Stimulated activated CD4-positive, alpha-beta T cell treated with anti-CD3 and anti-CD28 coated beads, Interleukin-2, amount 100 ng/mL, for 4 hours (primary cell): ENCODE measurements at places on chromosomes 16 and 17.

GRCh38 chr17:64357191-64357981 lies 33.3 kb downstream of the PECAM1 start:
- no peak for DNase-seq

DNA sequence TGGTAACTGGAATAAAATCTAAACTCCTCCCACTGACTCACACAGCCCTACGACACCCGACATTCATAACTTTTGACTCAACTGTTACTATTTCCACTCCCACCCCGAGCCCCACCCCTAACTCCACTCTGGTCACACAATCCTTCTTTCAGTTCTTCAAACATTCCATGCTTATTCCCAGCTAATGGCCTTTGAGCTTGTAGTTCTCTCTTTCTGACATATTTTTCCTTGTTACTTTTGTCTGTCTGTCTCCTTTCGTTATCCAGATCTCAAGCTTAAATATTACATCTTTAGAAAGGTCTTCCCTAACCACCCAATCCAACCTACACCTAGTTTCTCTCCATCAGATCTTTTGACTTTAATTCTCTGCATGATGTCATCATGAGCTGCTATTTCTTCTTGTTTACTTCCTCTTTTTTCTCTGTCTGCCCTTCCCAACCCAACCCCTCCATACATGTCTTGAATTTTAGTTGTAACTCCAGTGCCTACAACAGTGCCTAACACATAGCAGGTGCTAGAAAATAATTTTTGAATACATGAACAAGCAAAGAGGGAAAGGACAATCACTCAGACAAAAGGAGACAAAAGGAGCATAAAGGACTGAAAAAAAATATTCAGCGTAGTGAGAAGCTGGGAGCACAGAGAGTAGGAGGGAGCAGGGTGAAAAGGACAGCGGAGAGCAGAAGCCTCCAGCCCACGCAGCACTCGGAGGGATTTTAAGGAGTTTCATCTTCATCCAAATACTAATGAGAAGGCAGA lies 65.2 kb upstream of the SMIM36 start:
- no peak for DNase-seq

DNA sequence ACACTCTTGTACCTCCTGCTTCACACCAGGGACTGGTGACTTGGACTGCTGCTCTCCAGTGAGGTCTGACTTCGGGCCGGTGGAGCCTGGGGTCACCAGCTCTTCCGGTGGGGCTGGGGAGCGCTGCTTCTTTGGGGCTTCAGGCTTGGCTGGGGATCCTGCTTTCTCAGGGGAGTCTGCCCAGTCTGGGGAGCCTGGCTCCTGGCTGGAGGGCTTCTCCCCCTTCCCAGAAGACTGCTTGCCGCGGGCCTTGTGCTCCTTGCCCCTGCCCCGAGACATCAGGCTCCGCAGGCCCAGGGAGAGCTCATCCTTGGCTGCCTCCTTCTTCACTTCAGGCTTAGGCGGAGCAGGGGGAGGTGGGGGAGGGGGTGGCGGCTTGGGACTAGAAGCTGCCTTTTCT lies 52.4 kb downstream of the MYO18A start:
- no peak for DNase-seq

DNA sequence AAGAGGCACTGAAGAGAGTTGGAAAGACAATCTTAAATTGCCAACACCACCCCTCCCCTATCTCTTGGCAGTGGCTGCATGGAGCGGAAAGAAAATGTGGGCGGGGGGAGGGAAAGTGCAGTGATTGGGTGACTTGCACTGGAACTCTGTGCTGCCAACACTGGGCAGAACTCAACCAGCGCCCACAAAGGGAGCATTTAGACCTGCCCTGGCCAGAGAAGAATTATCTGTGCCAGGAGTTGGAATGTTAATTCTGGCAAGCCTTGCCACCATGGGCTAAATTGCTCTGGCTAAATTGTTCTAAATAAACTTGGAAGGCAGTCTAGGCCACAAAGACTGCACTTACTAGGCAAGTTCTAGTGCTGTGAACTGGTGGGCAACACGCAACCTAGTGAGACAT lies 6.5 kb upstream of the CCL13 start:
- no peak for DNase-seq

GRCh38 chr17:22703786-22704441 lies 1011.6 kb downstream of the KCNJ18 start:
- no peak for DNase-seq

GRCh38 chr16:57611706-57612105 lies 16.7 kb upstream of the ADGRG1 start:
- no peak for DNase-seq

DNA sequence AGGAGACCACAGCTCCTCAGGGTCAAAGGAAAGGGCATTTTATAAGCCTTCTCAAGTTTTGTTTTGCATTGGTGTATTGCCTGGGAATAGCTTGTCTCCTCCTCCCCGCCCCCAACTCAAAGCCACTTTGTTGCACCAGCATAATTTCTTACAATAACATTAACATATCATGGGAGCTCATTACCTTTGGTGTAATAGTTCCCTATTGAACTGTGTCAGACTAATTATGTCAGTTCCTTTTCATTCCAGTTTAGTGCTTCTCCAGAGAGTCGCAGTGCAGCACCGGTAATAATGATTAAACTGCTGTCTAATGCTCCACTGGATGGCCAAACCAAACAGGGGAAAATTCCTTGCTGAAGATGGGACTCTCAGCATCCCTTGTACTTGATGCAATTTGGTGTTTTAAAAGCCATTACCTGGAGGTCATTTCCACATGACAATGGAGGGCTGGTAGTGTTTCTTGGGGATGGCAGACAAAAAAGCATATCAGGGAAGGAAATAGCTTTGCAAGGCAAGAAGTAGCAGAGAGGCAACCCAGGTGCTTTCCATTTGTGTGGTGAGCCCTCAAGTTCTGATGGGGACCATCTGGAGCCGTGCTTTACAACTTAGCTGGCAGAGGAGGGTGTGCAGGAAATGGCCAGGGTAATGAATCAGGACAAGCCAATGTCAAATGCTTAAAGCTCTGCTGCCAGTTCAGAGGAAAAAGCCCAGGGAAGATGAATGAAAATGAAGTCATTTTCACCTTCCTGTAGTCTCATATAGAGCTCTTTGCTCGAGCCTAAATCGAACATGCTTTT lies 91.5 kb upstream of the NLRP1 start:
- DNase-seq: no peak

GRCh38 chr17:3873862-3874261 lies 19.0 kb downstream of the CAMKK1 start:
- no peak for DNase-seq

DNA sequence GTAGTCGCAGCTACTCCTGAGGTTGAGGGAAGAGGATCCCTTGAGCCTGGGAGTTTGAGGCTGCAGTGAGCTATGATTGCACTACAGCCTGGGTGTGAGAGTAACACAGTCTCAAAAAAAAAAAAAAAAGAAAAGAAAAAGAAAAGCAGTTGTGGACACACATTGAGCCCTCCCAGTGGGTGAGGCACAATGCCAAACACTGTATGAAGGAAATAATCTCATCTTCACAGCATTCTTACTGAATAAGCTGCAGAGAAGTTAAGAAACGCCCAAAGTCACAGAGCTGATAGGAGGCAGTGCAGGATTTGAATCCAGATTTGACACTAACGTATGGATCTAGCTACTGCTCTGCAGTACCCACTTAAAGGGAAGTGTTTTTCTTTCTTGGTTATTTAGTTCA lies 5.9 kb upstream of the LYZL6 start:
- no peak for DNase-seq

DNA sequence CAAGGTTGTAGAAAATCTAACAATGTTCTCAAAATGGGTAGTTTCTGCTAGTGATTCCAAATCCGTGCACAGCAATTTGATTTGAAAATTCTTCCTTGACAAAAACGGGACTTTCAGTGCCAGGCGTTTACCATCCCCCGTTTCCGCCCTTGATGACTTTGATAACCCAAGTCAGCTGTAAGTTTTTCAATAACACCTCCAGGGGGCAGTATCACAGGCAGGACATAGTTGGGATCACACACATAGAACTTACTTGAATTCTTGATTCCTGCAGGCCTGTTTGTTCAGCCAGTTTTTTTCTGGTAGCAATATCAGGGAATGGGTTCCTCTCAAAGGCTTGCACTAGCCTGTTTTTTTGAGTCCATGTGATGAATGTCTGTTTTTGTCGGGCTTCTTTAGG lies 5.6 kb downstream of the DUXB start:
- DNase-seq: no peak

- no peak for DNase-seq
Measured at GRCh38 chr16:89615596-89616090, 2.2 kb downstream of the DPEP1 start.

DNA sequence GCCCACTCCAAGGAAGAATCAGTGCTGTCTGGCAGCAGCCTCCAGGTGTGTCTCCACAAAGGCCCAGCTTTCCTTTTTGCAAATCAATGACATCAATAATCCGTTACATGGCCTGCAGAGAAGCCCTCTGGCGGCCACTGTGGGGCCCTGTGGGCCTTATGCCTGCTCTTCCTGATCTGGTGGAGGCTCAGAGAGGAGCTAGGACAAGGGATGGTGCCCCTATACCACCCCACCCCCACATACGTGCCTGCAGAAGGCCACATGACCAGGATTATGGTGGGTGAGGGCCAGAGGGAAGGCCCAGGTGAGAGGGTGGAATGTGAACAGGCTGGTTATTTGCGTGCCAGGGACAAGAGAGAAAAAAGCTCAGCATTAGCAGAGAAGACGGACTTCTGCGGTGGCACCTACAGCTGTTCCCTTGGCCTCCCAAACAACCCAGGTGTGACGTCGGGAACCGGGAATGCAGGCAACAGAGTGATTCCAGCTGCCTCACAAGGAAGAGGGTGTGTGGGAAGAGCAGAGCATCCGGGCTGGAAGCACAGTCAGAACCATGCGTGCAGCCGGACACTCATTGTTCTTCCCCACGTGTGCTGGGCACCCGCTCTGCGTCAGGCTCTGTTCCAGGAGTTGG lies 22.5 kb downstream of the EIF4A3 start:
- no peak for DNase-seq

DNA sequence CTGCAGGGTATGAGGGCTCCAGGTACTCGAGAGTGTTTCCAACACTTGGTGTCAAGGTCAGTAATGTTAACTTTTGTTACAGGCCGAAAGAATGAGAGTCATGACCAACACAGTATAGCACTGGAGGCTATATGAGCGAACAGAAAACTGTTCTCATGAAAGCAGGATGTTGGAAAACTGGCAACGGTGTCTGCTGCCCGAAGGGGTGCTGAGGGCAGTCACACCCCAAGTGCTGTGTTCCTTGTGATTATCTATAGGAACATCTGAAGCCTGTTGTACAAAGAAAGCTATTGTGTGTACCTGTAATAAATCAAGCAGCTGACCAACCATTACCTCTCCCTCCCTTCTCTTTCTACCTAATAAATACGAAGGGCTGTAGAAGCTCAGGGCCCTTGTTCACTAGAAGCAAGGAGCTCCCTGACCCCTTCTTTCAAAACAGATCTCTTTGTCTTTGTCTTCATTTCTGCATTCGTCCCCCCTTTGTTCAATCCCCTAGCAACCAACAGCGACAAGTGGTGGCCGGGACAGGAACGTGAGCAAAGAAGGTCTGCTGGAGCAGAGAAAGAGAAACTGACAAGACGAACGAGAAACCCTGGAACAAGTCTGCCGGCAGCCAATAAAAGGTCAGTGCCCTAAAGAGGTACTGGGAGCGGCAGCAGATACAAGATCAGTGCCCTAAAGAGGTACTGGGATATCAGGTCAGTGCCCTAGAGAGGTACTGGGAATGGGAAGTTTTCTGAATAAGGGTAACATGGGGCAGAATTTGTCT lies 7.6 kb downstream of the CD300LD start:
- no peak for DNase-seq

GRCh38 chr17:27233059-27233458 lies 60.9 kb upstream of the WSB1 start:
- DNase-seq: no peak

GRCh38 chr16:68488554-68488953 lies 40.2 kb upstream of the SMPD3 start:
- DNase-seq: no peak

- no peak for DNase-seq
Measured at GRCh38 chr16:57669476-57670162, 1.5 kb downstream of the ADGRG3 start.

- no peak for DNase-seq
Measured at GRCh38 chr16:11587643-11588247, 1.0 kb upstream of the LITAF start.

DNA sequence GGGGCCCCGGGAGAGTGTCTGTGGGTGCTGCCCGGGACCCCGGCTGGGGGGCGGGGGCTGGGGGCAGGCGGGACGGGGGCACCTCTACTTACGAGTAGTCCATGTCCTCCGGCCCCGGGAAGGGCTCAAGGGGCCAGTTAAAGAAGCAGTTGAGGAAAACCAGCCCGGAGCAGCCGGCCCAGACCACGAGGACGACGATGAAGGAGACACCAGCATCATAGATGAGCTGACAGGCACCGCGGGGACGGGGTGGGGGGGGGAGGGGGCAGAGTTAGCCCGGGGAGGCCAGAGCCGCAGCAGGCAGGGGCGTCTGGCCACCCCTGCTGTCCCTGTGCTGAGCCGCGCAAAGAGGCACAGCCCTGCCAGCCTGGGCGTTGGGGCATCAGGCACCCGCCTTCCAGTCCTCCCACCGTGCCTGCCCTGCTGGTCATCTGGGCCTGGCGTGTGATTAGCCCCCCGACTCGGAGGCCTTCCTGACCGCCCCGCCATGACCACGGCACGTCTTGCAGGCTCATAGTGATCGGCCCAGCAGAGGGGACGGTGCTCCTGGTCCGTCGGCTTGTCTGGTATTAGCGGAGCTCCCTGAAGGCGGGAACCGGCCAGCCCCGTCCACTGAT lies 29.0 kb upstream of the PITPNA start:
- DNase-seq: no peak

- DNase-seq: no peak
Measured at GRCh38 chr16:69083306-69083941, 22.0 kb upstream of the HAS3 start.
